ENCODE measurements at places on chromosomes 3 and 15.

DNA sequence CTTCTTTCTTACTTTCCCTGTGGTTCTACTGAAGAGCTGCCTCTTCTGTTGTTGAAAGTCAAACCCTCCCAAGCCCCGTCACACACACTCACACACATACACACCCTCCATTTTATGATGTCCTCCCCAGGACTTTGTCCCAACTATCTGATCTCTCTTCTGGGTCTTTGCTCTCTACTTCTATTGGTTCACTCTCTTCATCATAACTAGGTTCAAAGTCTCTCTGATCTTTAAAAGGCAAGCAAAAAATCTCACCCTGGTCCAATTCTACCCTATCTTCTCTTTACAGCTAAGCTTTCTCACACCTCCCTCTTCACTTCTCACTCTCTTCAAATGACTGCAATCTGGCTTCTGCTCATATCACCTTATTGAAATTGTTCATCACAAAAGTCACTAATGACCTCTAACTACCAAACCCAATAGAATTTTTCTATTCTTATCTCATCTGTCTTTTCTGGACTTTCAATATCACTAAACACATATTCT, 34.8 kb downstream of the LRRFIP2 start:
- no peak for DNase-seq

GRCh38 chr3:13655061-13655913, 106.4 kb downstream of the FBLN2 start:
- peak; percentile 57 for DNase-seq

- DNase-seq: no peak
Measured at GRCh38 chr3:171213907-171214306, 187.4 kb upstream of the SLC2A2 start.

DNA sequence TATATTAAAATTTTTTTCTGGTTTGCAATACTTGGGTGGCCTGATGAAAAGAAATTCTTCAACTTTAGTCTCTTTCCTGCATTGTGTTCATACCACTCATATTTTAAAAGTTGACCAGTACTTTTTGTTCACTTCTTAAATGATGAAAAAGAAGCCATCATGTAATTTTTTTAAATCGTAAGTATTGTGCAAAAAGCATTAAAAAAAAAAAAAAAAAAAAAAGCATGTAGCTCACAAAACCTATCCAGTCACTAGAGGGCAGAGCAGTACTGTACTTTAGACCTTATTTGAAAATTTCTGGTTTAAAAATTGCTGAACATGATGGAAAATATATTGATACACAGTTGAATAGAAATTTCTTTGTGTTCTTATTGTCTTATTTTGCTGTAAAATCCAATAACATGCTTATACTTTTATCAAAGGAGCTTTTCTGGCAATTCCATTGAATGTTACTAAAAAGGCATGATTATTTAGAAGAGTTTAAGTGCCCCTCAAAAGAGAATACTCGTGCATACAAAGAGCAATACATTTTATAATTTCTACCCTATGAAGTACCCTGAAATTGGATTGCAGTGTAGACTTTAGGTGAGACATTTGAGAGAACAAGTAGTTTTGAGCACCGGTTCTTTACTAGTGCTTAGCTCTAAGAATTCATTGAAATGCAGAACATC, 137.7 kb downstream of the BBX start:
- no peak for DNase-seq

- no peak for DNase-seq
Measured at GRCh38 chr15:48855501-48856440, 22.2 kb upstream of the EID1 start.

DNA sequence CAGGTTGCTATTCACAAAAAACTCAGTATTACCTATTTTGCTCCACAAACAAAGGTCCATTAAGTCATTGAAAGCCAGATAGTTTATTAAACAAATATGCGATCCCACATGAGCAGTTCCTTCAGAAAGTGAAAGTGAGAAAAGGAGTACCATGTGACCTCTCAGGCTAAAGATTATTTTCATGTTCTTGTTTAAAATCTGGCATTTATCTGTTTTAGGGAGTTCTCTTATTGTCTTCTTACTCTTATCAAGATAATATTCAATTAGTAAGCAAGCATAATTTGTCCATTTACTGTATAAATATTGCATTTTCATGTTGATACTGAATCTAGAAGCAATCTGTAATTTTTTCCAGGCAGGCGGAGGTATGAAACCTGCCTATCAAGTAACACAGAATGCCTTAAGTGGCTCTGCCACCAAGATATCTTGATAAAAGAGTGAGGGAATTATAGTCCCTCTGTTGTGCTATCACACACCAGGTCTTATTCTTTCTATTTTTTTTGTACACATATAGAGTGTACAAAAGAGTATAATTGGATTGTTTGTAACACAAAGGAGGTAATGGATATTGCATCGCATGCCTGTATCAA, 20.1 kb upstream of the PLSCR5 start:
- DNase-seq: no peak

Measured in NT2/D1 (cell line).